ENCODE measurements at places on chromosomes 6 and 20. TPM values are rescaled to one million over a fixed set of nuclear protein-coding genes. Genes with fewer than 3 reads are reported as not detected.

The PBOV1 gene
- not detected for total RNA-seq

The NFS1 gene
- 31.8 TPM for total RNA-seq

The TNFRSF6B gene
- 4.4 TPM for total RNA-seq

DNA sequence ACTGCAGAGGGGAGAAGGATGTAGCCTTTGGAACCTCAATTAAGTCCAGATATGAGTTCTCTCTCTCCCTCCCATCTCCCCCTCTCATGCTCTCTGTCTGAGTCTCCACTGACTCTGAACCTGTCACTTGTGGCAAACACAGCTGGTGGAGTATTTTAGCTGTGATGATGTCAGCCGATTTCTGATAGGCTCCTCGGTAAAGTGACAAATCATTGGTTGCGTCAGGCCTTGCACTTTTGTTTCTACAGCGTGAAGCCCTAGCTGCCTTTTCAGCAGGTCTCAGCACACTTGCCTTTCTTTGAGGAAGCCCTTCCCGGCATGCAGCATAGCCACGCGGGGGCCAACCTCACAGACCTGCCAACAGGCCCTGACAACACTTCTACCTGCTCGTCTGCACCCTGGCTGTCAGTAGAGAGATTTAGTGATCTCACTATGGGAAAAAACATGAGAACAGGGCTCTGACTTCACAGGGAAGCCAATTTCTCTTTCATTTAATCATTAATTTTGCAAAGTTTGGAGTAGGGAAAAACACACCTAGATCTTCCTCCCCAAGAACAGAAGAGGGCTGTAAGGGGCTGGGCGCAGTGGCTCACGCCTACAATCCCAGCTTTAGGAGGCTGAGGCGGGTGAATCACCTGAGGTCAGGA lies 84.4 kb downstream of the GMPR start:
- peak overlapping the region; percentile 34 for H3K4me3 ChIP-seq
- H3K27ac ChIP-seq, result peak overlapping the region; percentile 95
- peaks cover 61% of the 10 kb centered on the region for H3K4me1 ChIP-seq
- peak; percentile 93 for DNase-seq
- no peaks in the 10 kb centered on the region for H3K36me3 ChIP-seq

DNA sequence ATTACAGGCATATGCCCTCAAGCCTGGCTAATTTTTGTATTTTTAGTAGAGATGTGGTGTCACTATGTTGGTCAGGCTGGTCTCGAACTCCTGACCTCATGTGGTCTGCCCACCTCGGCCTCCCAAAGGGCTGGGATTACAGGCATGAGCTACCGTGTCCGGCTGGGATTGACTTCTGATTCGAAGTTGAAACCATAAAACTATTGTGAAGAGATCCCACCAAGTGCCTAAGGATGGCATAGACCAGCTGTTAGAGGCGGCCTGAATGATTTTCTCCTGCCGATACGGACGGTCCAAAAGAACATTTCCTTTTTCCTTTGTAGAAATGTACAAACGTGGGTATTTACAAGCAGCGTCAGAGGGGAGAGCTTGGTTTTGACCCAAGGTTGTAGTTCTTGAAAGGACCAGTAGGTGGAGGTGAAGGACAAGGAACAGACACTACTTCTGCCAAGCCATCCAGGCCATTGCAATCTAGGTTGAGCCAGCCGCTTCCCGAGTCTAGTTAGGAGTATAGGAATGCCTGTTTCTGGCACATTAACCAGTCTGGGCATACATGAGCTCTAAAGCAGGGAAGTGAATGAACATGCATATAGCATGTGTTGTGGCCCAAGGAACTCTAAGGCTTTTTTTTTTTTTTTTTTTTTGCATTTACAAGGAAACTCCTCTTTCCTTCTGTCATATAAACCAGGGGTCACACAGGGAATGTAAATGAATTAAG lies 29.0 kb downstream of the MOCS3 start:
- DNase-seq, result peak; percentile 48
- H3K4me1 ChIP-seq, result no peaks in the 10 kb centered on the region
- H3K4me3 ChIP-seq, result no peak overlapping the region
- H3K27me3 ChIP-seq, result peaks cover 21% of the 10 kb centered on the region
- H3K36me3 ChIP-seq, result no peaks in the 10 kb centered on the region
